ENCODE measurements at places on chromosomes 5 and 9.

DNA sequence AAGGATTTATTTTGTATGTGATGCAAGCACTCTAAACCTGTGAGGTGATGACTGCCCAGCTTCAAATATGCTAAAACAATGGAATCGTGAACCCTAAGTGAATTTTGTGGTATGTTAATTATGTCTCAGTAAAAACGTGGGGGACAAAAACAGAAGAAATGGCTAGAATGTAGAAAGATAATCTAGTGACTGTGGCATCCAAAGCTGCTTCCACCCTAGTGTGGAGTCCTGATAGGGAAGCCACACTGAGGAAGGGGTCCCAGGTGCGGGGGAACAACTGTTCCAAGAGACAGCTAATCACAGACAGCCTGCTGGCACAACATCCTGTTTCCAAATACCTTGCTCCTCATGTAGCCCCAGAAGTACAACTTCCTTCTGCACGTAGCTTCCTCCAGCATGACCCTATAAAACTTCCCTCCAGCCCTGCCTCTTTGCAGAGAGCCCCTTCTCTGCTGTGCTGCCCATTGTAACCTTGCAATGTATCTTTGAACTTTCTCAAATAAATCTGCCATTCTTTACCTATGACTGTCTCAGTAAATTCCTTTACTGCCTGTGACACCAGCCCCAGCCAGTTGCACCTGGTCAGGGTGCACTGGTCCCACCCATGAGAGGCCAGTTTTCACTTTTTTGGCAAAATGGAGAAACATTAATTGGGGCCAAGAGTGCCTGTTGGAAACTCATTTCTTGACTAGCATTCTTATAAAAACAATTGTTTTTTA is 4.9 kb downstream of the GMCL2 start:
- DNase-seq, result no peak

GRCh38 chr9:23278561-23278960 is 547.5 kb downstream of the ELAVL2 start:
- DNase-seq, result no peak

- DNase-seq, result peak; percentile 43
These were observed 80.3 kb downstream of the EPB41L4A start for GRCh38 chr5:112338681-112339337.

- no peak for DNase-seq
These were observed 362.1 kb upstream of the RFX3 start for GRCh38 chr9:3887786-3888496.

GRCh38 chr5:1152156-1152555 is 40.3 kb upstream of the SLC12A7 start:
- no peak for DNase-seq

DNA sequence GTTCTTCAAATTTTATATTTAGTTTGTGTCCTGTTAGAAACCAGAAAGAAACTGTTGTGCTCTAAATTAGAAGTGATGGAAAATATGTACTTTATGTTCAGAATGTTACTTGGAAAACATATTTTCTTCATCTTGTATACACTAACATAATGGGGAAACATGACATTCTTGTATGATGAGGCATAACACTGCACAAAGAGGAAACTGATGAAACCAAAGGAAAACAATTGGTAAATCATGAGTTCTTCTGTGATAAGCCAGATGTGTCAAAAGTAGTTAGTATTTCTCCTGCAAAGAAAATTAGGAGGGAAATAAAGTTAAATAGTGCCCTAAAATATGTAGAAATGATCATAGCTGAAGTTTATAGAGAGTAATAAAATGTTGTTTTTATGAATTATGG is 111.1 kb upstream of the FBN2 start:
- no peak for DNase-seq

DNA sequence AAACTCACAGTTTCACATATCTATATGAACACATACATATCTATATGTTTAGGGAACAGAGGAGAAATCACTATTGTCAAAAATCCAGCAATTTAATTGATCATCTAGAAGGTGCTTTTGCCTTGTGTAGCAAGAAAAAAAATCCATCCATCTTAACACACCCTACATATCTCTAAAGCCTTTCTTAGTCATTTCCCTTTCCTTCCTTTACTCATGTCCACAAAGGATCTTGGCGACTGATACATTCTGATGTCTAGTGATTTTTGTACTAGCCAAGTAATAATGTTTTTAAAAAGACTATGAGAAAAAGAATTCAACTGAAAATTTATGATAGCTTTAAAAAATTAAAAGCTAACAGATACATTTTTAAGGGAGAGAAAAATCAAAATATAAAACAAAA is 22.5 kb downstream of the ZDHHC21 start:
- no peak for DNase-seq

- DNase-seq, result no peak
These were observed 459.5 kb upstream of the PTGER4 start for GRCh38 chr5:40220260-40220659.

DNA sequence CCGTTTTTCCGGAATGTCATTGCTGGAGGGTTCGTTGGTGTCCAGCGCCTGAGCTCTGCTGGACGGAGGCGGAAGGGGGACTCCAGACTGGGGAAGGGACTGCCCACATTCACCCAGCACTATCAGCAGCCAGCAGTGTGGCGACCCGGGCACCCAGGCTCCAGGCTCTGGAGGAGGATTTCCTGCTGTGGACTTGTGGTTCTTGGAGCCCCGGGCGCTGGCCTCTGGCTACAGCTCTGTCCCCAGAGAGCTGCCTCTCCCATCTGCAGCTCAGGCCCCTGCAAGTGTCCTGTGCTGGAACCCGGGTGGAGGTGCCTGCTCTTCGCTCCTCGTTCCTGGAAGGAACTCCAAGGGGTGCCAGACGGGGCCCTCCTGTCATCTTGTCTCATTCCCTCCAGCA is 152.6 kb downstream of the RGS3 start:
- no peak for DNase-seq

GRCh38 chr5:168328814-168329213 is 37.4 kb downstream of the WWC1 start:
- no peak for DNase-seq

DNA sequence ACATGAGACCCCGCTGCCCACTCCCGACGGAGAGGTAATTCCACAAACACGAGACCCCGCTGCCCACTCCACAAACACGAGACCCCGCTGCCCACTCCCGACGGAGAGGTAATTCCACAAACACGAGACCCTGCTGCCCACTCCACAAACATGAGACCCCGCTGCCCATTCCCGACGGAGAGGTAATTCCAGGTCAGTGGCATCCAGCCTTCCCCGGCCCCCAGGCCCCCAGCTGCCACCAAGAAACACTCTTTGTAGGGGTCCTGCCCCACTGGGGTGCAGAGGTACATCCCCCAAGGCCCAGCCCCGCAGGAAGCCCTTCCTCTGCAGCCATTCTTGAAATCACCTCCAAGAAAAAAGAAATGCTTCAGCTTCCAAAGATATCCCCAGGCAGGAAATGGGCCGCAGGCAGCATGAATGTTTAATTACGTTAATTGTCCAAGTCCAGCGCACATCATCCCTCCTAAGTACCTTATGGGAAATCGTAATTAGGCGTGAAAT is 115.9 kb downstream of the ADAMTS2 start:
- no peak for DNase-seq

- no peak for DNase-seq
These were observed 3.1 kb upstream of the STC2 start for GRCh38 chr5:173331287-173331686.

- DNase-seq, result no peak
These were observed 8.6 kb upstream of the MUSK start for GRCh38 chr9:110659891-110660541.

- DNase-seq, result no peak
These were observed 208.3 kb upstream of the MAP3K1 start for GRCh38 chr5:56607074-56607473.

DNA sequence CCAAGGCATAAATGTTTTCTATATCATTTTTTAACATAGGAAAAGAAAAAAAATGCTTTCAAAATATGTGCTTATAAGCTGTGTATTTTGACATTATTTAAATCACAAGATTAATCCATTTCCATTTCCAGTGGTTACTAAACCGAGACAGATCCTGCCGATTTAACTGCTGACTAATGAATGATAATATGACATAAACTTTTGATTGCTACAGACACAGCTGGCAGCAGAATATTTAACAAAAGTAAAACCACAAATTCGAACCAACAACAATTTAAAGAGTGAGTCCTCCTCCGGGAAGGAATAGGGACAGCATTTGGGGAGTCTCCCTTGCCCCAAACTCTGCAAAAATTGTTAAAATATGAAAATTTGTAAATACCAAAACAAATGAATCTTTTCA is 401.3 kb upstream of the DAB2 start:
- no peak for DNase-seq
